ENCODE measurements at places on chromosomes 11 and 22.

GRCh38 chr11:119347940-119348605, 1.6 kb upstream of the MFRP start:
- DNase-seq: no peak

DNA sequence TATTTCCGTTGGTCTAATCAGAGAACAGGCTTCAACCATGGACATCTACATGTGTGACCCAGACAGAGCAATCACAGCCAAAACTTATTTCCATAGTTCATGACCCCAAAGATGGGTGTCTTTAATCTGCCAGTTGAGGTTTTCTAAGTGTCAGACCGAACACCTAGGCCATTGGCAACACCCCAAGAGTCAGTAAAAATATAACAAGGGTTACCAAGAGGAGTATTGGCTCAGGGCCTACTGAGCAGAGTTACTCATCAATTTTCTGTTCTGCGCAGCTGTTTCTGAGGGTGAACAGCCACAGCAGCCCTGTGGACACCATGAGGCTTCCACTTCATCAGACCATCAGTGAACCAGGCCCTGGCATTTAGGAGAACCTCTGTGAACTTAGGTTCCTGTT, 18.8 kb downstream of the GUCD1 start:
- no peak for DNase-seq

DNA sequence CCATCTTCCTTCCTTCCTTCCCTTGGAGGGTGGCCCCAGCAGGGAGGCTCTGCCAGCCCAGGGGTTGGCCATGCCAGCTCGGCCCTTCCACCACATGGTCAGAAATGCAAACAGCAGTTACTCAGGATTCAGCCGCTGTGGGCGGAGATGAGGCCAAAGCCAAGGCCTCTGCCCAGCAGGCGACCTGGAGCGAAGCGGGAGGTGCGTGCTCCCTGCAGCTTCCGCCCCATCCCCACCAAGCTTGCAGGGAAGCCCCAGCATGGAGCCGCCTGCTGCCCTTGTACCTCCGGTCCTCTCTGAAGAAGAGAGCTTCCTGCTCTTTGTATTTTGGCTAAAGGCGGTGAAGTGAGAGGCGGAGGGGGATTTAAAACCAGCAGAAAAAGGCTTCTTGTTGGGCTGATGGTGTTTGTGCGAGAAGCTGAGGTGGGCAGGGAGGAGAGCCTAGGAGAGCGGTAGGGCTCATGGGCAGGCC, 50.4 kb downstream of the ANO1 start:
- no peak for DNase-seq

DNA sequence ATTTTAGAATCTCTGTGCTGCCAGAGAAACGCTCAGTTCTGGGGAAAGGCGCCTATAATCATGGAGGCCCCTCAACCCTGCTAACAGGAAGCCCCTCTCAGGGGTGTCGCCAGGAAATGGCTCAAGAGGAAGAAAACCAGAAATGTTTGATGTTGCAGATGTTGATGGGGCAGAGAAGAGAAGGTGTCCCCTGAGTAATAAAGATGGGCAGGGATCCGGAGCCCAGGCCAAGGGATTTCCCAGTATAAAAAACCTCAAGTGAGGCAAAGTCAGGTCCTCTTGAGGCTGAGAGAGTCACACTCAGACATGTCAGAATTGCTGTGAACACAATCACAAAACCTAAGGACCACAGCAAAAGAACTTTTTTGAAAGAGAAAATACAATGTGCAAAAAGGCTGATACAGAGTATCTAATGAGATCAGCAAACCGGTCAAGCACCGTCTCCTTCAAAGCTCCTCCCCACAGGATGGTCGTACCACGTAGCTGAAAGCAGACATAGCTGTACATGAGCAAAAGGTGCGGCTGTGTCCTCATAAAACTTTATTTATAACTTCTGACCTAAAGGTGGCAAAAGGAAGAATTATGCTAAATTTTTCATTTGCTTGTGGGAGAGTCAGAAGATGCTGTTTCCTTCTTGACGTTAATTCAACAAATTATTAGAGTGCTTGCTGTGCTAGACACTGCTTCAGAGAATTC, 12.2 kb downstream of the MOV10L1 start:
- DNase-seq: no peak

DNA sequence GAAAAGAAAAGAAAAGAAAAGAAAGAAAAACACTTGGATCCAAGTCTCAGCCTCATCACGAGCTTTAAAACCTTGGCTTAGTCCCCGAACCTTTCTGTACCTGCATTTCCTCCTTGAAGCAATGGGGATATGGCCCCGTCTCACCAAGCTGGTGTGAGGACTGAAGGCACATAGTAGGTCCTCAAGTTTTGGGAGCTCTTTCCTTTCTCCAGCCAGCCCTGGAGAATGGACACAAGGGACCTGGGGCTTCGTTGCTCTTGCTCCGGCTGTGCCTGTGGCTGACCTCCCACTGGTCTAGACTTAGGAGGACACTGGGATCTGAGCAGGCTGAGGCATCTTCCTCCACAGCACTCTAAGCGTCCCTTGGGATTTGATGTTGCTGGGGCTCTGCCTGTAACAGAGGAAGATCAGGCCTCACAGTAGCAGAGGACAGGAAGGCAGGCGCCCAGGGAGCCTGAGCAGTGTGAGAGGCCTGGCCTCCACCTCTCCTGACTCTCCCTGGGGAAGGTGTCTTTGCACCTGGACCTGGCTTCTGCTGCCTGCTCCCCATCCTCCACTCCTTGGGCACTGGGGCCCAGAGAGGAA, 32.8 kb downstream of the KCNC1 start:
- DNase-seq: no peak

DNA sequence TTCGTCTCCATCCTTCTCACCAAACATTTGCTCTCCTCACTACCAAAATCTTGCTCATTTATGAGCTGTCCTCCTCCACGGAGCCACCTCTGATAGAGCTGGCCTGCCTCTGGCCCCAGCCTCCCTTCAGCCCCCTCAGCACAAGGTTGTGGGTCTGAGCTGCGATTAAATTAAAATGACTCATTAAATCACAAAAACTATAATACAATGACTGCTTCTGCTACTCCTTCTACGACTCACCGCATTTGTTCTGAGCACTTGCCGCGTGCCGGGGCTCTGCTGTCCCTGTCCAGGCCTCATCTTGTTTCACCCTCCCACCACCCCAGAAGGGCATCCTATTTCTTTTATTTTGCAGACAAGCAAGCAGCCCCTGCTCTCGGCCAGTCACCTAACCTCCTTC, 49.2 kb upstream of the TIMP3 start:
- DNase-seq: no peak

GRCh38 chr11:97254790-97255189, 865.0 kb downstream of the JRKL start:
- no peak for DNase-seq

GRCh38 chr11:45543808-45544422, 121.5 kb downstream of the CHST1 start:
- DNase-seq: peak; percentile 16

DNA sequence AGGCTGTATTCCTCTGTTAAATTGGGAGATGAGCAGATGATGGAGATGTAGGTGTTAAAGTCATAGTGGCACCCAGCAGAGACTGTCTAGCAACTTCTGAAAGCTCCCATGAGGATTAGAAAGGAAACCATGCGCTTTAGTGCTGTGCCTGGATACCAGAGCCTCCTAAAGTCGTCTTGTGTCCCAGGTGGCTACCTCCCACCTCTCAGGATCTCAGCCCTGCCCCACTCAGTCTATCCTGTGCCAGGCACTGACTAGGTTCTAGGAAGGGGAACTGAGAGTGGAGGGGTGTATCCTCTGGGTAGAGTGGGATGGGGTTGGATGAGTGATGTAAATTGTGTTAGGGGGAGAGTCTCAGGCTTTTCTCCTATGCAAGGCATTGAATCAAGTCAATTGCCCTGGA, 60.2 kb downstream of the KIAA1671 start:
- DNase-seq: no peak

DNA sequence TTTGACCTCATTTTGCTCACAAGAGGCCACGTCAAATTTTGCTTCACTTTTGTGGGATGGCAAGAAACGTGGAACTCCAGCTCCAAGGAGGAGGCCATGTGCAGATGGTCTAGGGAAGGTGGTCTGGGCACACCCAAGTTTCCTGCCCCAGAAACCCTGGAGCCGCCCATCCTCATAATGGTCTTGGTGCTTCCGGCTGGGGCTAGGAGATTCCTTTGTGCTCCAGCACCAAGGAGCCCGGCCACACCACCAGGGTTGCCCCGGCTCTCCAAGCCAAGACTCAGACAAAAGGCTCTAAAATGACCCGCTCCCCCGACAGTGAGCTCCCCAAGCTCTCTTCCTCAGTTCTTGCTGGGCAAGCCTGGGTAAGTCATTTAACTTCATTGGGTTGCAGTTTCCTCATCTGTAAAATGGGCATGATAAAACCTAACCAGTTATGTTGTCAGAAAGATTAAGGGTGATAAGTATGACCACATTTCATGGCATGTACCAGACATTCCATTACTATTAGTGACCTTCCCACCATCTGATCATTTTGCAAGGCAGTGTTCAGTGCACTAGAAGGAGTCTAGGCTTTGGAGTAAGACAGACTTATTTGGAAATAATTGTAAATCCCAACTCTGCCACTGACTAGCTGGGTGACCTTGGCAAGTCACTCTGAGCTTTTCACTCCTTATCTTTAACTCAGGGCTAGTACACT, 23.3 kb downstream of the DKK3 start:
- no peak for DNase-seq
